Keratinocyte (primary cell): ENCODE measurements at places on chromosomes 3 and 15. TPM values are rescaled to one million over a fixed set of nuclear protein-coding genes. Genes with fewer than 3 reads are reported as not detected.

DNA sequence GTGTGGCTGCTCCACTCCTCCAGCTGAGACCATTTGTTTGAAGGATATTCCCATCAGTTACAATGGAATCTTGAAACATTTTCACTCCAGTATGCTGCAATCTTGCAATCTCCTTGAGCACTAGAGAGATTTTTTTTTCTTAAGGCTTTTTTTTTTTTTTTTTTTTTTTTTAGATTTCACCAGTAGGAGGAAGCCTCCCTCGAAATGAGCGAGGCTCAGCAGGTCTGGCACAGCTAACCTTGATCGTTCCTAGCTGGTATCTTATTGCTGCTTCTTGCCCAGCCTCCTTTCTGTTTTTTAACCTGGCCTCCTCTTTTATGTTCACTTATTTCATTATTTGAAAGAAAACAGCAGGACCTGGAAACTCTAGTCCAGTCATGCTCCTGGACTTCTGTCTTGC is 48.1 kb downstream of the RAP2B start:
- no peaks in the 10 kb centered on the region for H3K27me3 ChIP-seq
- DNase-seq, result no peak
- H3K4me1 ChIP-seq, result peaks cover 16% of the 10 kb centered on the region

DNA sequence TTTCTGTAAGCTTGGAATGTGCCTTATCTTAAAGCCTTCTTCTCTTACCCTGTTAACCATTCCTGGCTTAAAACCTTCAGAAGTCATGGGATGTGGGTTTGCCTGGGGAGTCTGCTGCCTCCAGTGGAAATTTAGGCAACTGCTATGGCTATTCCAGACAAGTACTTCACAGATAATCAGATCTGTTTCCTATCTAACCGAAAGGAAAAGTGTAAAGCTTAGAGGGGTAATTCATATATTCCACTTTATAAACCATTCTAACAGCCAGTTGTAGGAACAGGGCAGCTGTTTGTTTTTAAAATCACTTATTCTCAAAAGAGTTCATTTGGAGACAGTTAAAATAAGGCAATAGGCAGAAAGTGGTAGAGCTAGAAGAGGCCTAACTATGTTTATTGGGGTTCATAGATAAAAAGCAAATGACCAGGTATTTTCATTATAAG is 219.9 kb downstream of the TCF12 start:
- no peaks in the 10 kb centered on the region for H3K27me3 ChIP-seq
- H3K36me3 ChIP-seq, result no peaks in the 10 kb centered on the region
- DNase-seq, result peak; percentile 33
- no peak overlapping the region for H3K27ac ChIP-seq
- no peaks in the 10 kb centered on the region for H3K4me1 ChIP-seq

- peak; percentile 99 for DNase-seq
- peaks cover 73% of the 10 kb centered on the region for H3K4me1 ChIP-seq
- no peaks in the 10 kb centered on the region for H3K36me3 ChIP-seq
- H3K27me3 ChIP-seq, result no peaks in the 10 kb centered on the region
Measured at GRCh38 chr15:75669191-75669878, 21.6 kb downstream of the SNX33 start.

GRCh38 chr3:45535665-45536064 is 58.9 kb upstream of the LIMD1 start:
- no peaks in the 10 kb centered on the region for H3K27me3 ChIP-seq
- no peak overlapping the region for H3K4me3 ChIP-seq
- H3K27ac ChIP-seq, result no peak overlapping the region
- peaks cover 9% of the 10 kb centered on the region for H3K4me1 ChIP-seq
- no peak for DNase-seq

- H3K27ac ChIP-seq, result no peak overlapping the region
- no peak overlapping the region for H3K4me3 ChIP-seq
- DNase-seq, result no peak
- H3K36me3 ChIP-seq, result peaks cover 6% of the 10 kb centered on the region
- peaks cover 11% of the 10 kb centered on the region for H3K4me1 ChIP-seq
Measured at GRCh38 chr15:43918717-43919116, 91.9 kb downstream of the WDR76 start.

- no peaks in the 10 kb centered on the region for H3K36me3 ChIP-seq
- H3K4me1 ChIP-seq, result no peaks in the 10 kb centered on the region
- no peak for DNase-seq
- no peaks in the 10 kb centered on the region for H3K27me3 ChIP-seq
- H3K4me3 ChIP-seq, result no peak overlapping the region
- H3K27ac ChIP-seq, result no peak overlapping the region
Measured at GRCh38 chr3:102410616-102411015, 24.2 kb upstream of the ZPLD1 start.

The MAP1A gene
- 0.13 to 0.18 TPM (median 0.14 TPM) in 3 replicates for polyA plus RNA-seq

The GCNT3 gene
- polyA plus RNA-seq, result 0.12 to 0.26 TPM (median 0.15 TPM) in 3 replicates

The PLOD2 gene
- 14.3 to 30.0 TPM (median 22.3 TPM) in 3 replicates for polyA plus RNA-seq

The GOLGA8T gene
- polyA plus RNA-seq, result 0.10 TPM in 1 of 3 replicates, not detected in the others

The CD96 gene
- polyA plus RNA-seq, result 0.08 to 0.14 TPM (median 0.13 TPM) in 3 replicates
